ENCODE measurements at places on chromosomes 2 and 18.

DNA sequence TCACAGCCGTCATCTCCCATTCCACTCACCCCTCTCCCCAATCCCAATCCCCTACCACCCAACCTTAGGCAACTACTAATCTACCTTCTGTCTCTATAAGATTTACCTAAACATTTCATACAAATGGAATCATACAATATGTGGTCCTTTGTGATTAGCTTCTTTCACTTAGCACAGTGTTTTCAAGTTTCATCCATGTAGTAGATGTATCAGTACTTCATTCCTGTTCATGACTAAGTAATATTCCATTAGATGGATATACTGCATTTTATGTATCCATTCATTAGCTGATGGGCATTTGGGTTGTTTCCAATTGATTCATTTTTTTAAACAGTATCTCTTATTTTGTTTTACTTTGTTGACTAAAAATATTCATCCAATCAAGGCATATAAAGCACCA is 109.6 kb downstream of the CDH2 start:
- H3K27ac ChIP-seq: no peak overlapping the region
- DNase-seq: no peak
- no peak overlapping the region for H3K4me3 ChIP-seq
- no peaks in the 10 kb centered on the region for H3K27me3 ChIP-seq
- no peaks in the 10 kb centered on the region for H3K4me1 ChIP-seq

DNA sequence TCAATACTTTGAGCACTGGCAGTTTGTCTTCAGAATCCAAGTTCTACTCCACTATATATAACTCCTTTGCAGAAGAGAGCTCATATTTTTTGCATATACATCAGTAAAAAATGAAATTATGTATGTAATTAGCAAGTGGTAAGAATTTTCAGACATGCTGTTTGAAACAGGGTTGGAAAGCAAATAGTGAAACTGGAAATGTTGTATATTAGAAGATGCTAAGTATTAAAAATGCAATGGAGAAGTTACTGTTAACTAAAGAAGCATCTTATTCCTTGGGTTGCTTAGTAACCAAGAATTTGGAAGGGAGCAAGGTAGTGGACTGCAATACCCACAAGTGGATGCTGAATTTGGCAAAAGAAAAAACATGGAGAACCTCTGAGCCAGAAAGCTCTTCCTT is 88.6 kb upstream of the DLGAP1 start:
- no peaks in the 10 kb centered on the region for H3K27me3 ChIP-seq
- no peak overlapping the region for H3K4me3 ChIP-seq
- H3K36me3 ChIP-seq: no peaks in the 10 kb centered on the region
- DNase-seq: no peak
- no peak overlapping the region for H3K27ac ChIP-seq

GRCh38 chr2:8151888-8152287 is 530.0 kb upstream of the ID2 start:
- H3K36me3 ChIP-seq: no peaks in the 10 kb centered on the region
- H3K4me1 ChIP-seq: no peaks in the 10 kb centered on the region
- H3K4me3 ChIP-seq: no peak overlapping the region
- no peaks in the 10 kb centered on the region for H3K27me3 ChIP-seq
- DNase-seq: no peak

DNA sequence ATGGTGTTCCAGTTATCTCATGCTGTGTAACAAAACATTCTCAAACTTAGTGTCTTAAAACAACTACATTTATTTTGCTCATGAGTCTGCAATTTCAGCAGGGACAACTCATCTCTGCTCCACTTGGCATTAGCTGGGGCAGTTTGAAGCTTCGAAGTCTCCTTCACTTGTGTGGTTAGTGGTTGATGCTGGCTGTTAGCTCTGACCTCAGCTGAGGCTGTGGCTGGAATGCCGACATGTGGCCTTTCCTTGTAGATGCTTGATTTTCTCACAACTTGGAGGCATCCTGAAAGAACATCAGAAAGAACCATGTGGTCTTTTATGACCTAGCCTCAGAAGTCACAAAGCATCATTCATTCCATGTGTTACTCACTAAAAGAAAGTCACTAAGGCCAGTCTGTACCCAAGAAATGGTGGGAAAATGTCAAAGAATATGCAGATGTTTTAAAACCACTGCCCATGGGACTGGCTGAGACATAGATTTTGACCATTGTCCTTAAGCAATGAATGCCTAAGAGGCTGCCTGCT is 3.8 kb upstream of the TMSB10 start:
- H3K27ac ChIP-seq: no peak overlapping the region
- no peak overlapping the region for H3K4me3 ChIP-seq
- no peaks in the 10 kb centered on the region for H3K4me1 ChIP-seq
- DNase-seq: no peak
- no peaks in the 10 kb centered on the region for H3K36me3 ChIP-seq
- H3K27me3 ChIP-seq: no peaks in the 10 kb centered on the region

GRCh38 chr2:177748360-177748759 is 324.2 kb downstream of the PDE11A start:
- no peaks in the 10 kb centered on the region for H3K4me1 ChIP-seq
- no peak for DNase-seq
- H3K4me3 ChIP-seq: no peak overlapping the region

GRCh38 chr2:179771791-179772190 is 89.6 kb downstream of the ZNF385B start:
- no peaks in the 10 kb centered on the region for H3K27me3 ChIP-seq
- H3K27ac ChIP-seq: no peak overlapping the region
- no peaks in the 10 kb centered on the region for H3K4me1 ChIP-seq
- H3K36me3 ChIP-seq: no peaks in the 10 kb centered on the region
- H3K4me3 ChIP-seq: no peak overlapping the region

DNA sequence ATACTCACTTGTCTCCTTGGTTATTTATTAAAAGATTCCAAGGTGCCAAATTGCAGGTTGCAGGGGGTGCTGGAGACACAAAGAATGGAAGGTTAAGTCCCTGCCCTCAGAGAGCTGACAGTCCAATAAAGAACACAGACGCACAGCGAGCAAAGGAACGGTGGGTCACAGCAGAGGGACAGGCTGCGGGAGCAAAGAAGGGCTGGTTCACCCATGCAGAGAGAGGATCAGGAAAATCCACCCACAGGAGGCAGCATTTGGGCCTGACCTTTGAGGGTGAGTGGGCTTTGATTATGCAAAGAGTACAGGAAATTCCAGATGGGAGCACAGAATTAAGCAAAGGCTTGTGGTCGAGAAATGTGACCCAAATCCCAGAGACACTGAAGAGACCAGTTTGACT is 45.0 kb downstream of the ZBTB7C start:
- DNase-seq: no peak
- H3K4me1 ChIP-seq: no peaks in the 10 kb centered on the region
- no peaks in the 10 kb centered on the region for H3K27me3 ChIP-seq
- H3K36me3 ChIP-seq: no peaks in the 10 kb centered on the region
- no peak overlapping the region for H3K27ac ChIP-seq
